NCI-H2171 (cell line): ENCODE measurements at places on chromosomes 16 and 17.

- DNase-seq = no peak
These were observed 24.0 kb downstream of the SYCE1L start for GRCh38 chr16:77223184-77223583.

GRCh38 chr16:88810166-88810911 is 1.4 kb downstream of the APRT start:
- no peak for DNase-seq

DNA sequence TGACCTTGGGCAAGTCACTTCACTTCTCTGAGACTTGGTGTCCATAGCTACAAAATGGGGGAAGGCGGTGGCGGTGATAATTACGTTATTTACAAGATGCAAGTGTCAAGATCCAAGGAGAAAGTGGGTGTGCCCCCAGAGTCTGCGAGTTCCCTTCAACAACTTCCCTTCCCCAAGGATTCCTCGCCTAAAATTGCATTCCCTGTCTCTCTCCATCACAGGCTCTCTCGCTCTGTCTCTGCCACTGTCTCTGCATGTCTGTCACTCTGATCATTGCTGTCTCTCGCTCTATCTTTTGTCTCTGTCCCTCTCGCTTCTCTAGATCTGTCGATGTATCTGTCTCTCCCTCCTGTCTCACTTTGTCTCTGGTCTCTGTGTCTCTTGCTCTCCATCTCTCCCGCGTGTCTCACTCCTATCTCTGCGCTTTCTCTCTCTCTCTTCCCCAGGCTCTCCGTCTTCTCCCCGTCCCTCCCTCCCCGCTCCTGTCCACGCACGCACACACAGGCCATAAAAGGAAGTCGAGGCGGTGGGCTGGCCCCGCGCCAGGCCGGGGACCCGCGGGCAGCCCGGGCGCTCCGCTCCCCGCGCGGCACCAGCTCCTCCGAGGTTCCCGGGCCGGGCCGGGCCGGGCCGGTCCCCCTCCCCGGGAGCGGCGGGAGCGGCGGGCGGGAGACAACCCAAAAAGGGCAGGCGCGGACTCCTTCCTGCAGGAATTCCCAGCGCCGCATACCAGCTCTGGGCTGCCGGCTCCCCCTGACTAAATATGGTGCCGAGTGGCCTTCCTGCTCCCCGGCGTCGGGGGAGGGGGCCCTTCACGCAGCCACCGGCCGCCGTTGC is 1.1 kb upstream of the MYH11 start:
- no peak for DNase-seq

DNA sequence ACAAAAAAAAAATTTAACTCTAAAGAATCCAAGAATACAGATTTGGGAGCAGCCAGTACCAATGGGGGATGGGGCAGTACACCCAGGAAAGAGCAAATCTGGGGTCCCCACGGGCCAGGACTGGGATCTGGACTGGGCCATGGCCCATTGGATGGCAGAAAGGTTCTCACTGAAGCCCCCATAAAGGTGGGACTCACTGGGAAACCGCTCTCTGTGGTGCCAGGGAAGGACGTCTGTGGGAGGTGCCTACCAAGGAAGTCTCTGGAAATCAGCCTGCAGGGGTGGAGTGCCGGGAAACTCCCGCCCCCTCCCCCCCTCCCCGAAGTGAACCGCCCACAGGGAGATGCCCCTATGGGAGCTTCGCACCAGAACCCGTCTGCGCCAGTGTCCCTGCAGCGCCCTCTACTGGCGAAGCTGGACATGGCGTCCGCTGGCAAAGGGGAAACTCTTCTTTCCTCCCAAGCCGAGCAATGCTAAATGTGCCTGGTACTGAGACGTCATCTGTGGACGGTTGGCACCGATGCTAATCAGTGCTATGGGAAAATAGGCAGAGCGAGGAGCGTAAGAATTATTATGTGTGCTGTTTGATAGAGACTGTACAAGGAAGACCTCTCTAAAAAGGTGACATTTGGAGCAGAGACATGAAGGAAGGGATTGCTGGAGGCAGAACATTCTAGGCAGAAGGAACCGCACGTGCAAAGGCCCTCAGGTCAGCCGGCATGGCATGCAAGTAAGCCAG is 671.1 kb downstream of the WWOX start:
- DNase-seq = peak; percentile 11

DNA sequence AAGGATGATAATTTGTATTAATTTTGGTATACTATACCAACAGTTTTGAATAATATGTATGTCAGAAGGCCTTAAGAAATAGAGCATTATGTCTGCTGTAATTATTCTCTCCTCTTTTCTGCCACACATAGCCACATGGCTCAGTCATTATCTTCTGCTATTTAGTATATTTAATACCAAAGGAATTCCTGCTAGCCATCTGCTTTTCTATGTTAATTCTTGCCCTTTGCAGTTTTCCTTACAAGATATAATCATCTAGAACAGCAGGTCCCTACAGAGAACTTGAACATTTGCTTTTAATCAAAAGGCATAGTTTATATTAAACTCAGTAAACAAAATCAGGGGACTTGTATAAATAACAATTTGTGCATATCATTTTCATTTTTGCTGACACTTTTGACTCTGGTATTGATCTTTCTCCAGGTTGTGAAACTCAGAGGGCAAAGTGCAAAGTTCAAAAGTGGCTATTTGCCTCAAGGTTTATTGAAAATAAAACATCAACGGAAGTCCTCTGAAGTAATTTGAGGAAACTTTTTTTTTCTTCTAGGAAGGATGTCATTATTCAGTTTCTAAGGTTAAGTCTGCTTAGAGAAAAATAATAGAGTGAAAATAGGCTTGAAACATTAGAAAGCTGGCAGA is 702.0 kb downstream of the KCNJ2 start:
- DNase-seq = no peak

DNA sequence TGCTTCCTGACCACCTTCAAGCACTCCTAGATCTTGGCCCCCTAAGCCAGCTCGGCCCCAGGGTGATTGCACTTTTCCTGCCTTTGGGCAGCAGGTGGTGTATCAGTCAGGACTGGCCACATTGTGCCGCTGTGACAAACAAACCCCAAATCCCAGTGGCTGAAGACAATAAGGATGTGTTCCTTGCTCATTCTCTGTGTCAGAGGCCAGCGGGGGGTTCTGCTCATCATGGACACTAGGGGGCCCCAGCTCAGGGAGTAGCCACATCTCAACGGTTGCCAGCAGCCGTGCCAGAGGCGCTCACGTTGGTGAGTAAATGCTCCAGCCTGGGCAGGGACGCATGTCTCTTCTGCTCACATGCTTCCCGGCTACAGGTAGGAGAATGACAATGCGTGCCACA is 60.4 kb downstream of the ZDHHC7 start:
- no peak for DNase-seq

DNA sequence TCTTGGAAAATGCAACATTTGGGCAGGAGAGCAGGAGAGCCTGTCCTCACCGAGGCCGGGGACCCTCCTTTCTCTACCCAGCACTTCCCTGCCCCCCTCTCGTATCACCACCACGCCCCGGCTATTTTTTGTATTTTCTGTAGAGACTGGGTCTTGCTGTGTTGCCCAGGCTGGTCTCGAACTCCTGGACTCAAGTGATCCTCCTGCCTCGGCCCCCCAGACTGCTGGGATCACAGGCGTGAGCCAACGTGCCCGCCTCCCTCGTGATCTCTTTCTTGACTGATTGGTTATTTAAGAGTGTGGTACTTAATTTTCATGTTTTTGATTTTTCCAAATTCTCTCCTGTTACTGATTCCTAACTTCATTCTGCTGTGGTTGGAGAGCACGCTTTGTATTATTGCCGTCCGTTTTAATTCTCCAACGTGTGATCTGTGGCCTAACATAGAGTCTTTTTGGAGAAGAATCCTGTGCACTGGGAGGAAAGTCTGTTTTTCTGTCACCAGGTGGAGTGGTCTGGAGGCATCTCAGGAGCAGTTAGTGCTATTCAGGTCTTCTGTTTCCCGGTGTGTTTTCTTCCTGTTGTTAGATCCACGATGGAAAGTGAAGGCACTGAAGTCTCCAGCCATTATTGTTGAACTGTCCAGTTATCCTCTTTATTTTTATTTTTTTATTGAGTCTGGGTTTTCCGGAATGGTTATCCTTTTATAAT is 40.4 kb downstream of the ZNF778 start:
- no peak for DNase-seq
